Ureter (tissue), 1 donor: ENCODE measurements at places on chromosomes 7 and 10. TPM values are rescaled to one million over a fixed set of nuclear protein-coding genes. Genes with fewer than 3 reads are reported as not detected.

Gene PTF1A
- not detected for total RNA-seq

Gene IFIT5
- 17.4 TPM for total RNA-seq

Gene RBM17
- 106 TPM for total RNA-seq

Gene PITX3
- not detected for total RNA-seq

Gene TASOR2
- 99.2 TPM for total RNA-seq

- DNase-seq, result no peak
Observed at GRCh38 chr7:141122736-141123135, 48.9 kb downstream of the TMEM178B start.

DNA sequence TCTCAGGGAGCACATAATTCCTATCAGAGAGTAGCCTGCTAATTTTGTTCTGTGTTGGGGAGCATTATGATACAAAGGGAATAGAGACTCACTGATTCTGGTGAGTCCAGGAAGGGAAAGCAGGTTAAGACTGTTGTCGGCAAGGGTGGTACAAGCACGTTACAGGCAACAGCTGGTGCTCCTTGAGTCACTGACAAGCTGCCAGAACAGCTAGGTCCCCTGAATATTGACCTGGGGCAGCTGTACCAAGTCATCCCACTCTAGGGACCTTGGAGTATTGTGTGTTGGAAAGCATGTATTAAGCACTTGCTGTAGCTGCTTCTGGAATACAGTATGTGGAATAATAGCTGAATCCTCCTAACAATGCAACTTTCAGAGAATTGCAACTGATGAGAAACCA lies 37.0 kb upstream of the GLCCI1 start:
- no peak for DNase-seq

- no peak for DNase-seq
Observed at GRCh38 chr10:31656851-31657433, 271.7 kb downstream of the ARHGAP12 start.
